ENCODE measurements at places on chromosomes 7 and 10. TPM values are rescaled to one million over a fixed set of nuclear protein-coding genes. Genes with fewer than 3 reads are reported as not detected.

AIFM2 gene
- 5.8 TPM for total RNA-seq

- H3K27ac ChIP-seq, result no peak overlapping the region
- H3K4me1 ChIP-seq, result peaks cover 10% of the 10 kb centered on the region
- no peaks in the 10 kb centered on the region for H3K27me3 ChIP-seq
- no peak for DNase-seq
- no peaks in the 10 kb centered on the region for H3K36me3 ChIP-seq
- H3K4me3 ChIP-seq, result no peak overlapping the region
Measured at GRCh38 chr10:31103112-31103511, 71.4 kb upstream of the ZNF438 start.

DNA sequence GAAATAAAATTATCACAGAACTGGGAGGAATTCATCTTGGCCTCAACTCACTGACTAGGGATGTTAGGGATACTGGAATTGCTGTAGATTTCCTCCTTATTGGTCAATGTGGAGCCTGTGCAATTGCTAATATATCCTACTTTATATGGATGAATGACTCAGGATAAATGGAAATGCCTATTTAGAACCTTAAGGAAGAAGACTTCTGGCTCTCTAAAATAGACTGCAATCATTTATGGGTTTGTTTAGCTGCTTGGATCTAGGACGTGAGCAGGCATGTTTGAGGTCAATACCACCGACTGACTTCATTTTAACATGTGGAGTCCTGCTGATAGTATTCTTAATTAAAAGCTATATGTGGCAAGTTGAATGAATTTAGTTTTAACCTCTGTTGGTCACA, 1040.1 kb upstream of the LRRN3 start:
- no peaks in the 10 kb centered on the region for H3K27me3 ChIP-seq
- no peak overlapping the region for H3K4me3 ChIP-seq
- H3K4me1 ChIP-seq, result no peaks in the 10 kb centered on the region
- no peak overlapping the region for H3K27ac ChIP-seq
- DNase-seq, result no peak

GRCh38 chr10:59372543-59372942, 10.2 kb upstream of the FAM13C start:
- no peaks in the 10 kb centered on the region for H3K4me1 ChIP-seq
- no peaks in the 10 kb centered on the region for H3K36me3 ChIP-seq
- H3K27ac ChIP-seq, result no peak overlapping the region
- DNase-seq, result no peak
- no peaks in the 10 kb centered on the region for H3K27me3 ChIP-seq

- H3K27ac ChIP-seq, result no peak overlapping the region
- no peak overlapping the region for H3K4me3 ChIP-seq
- no peaks in the 10 kb centered on the region for H3K36me3 ChIP-seq
- DNase-seq, result no peak
Measured at GRCh38 chr7:111261496-111261895, 170.6 kb downstream of the LRRN3 start.

TDRD1 gene
- total RNA-seq, result 0.41 TPM

- no peak overlapping the region for H3K27ac ChIP-seq
- H3K36me3 ChIP-seq, result no peaks in the 10 kb centered on the region
- H3K4me1 ChIP-seq, result no peaks in the 10 kb centered on the region
- no peak for DNase-seq
- no peak overlapping the region for H3K4me3 ChIP-seq
- no peaks in the 10 kb centered on the region for H3K27me3 ChIP-seq
Measured at GRCh38 chr7:41870461-41871138, 167.7 kb upstream of the INHBA start.

DNA sequence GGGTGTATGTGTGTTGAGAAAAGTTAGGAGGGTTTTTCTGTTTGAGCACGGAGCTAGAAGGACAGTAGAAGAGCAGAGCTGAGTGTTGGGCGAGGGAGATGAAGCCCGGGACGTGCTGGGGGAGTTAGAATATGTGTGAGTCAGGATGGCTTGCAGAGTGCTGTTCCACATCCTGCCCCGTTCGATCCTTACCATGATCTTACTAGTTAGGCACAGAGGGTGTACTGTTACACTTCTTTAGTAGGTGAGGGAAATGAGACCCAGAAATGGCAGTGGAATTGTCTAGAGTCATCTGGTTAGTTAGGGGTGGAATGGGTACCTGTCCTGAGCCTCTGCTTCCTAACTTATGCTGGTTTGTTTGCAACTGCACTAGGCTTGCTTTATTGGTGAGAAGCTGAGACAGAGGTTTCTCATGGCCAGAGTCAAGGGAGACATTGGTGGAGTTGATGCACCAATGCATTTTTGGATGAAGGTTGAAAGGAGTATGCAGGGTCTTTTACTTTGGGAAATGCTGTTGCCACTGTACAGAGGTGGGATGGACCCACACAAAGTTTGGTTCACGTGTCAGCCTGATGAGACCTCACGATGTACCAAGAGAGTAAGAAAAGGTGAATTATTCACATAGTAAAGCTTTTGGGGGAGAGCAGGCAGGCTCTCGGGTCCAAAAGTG, 42.4 kb downstream of the CCNY start:
- no peaks in the 10 kb centered on the region for H3K36me3 ChIP-seq
- H3K27ac ChIP-seq, result no peak overlapping the region
- H3K4me3 ChIP-seq, result no peak overlapping the region
- no peak for DNase-seq

DNA sequence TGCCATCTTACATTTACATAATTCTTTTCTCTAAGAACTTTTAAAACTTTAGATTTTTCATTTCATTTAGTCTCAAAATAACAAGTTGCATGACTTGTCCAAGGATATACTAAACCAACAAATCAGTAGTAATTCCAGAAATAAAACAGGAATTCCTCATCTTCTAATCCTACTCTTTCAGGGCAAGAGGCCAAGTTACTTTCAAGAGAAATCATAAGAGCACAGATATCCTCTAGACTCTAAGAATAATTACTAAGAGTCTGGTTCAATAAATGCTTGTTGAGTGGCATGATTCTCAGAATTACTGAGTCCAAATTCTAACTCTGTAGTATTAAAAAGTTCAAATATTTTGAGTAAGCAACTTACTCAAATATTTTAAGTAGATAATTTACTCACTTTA, 12.9 kb downstream of the PDZD8 start:
- no peak overlapping the region for H3K27ac ChIP-seq
- no peak overlapping the region for H3K4me3 ChIP-seq

DNA sequence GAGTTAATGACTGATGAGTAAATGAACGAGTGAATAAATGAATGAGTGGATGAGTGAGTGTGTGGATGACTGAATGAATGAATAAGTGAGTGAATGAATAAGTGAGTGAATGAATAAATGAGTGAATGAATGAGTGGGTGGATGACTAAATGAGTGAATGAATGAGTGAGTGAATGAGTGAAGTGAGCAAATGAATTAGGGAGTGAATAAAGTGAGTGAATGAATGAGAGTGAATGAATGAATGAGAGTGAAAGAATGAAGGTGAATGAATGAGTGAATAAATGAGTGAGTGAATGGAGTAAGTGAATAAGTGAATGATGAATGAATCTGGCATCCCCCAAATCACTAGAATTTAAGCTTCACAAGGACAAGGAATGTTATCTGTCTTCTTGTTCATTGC, 1253.0 kb downstream of the TYW1 start:
- H3K4me1 ChIP-seq, result no peaks in the 10 kb centered on the region
- no peak overlapping the region for H3K4me3 ChIP-seq
- H3K27me3 ChIP-seq, result no peaks in the 10 kb centered on the region

GRCh38 chr7:81162234-81162633, 243.4 kb upstream of the SEMA3C start:
- DNase-seq, result no peak
- H3K27ac ChIP-seq, result no peak overlapping the region
- H3K27me3 ChIP-seq, result no peaks in the 10 kb centered on the region
- H3K4me1 ChIP-seq, result no peaks in the 10 kb centered on the region
- H3K36me3 ChIP-seq, result no peaks in the 10 kb centered on the region
- no peak overlapping the region for H3K4me3 ChIP-seq

EPHB4 gene
- total RNA-seq, result 5.2 TPM

DNA sequence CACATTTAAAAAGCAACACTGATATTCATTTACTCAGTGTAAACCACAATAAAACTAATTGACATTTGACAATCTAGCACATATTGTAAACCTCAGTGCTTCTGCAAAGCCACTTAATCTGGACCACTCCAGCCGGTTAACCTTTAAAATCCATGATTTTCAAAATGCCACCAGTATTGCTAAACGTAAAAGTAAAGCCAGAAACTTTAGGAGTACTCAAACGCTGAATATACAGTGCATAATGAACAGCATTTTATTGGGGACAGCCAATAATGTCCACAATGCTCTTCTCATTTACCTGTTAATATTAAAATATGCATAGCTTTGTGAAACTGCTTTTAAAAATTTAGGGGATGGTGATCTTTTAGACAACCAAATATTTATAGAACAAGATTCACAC, 10.8 kb downstream of the HNRNPA2B1 start:
- H3K4me3 ChIP-seq, result no peak overlapping the region
- peaks cover 90% of the 10 kb centered on the region for H3K4me1 ChIP-seq
- no peak overlapping the region for H3K27ac ChIP-seq
- DNase-seq, result no peak
- peaks cover 57% of the 10 kb centered on the region for H3K36me3 ChIP-seq

SPDYE5 gene
- not detected for total RNA-seq

Measured in CD4-positive, alpha-beta memory T cell (primary cell).